ENCODE measurements at places on chromosomes 3 and 15.

- no peak for DNase-seq
Observed at GRCh38 chr15:94524565-94524964, 293.2 kb downstream of the MCTP2 start.

- DNase-seq = no peak
Observed at GRCh38 chr3:102143536-102143935, 291.3 kb upstream of the ZPLD1 start.

GRCh38 chr3:24096695-24097290, 151.7 kb downstream of the NR1D2 start:
- DNase-seq = no peak

GRCh38 chr3:177777699-177778098, 580.4 kb upstream of the TBL1XR1 start:
- no peak for DNase-seq

- DNase-seq = no peak
Observed at GRCh38 chr3:127307916-127308315, 20.1 kb upstream of the PRR20G start.

Measured in stimulated activated CD4-positive, alpha-beta T cell treated with anti-CD3 and anti-CD28 coated beads, TNF-alpha, amount 100 ng/mL, for 1 hour (primary cell).